Right lung (tissue), 10 donors: ENCODE measurements at places on chromosomes 5 and 9.

DNA sequence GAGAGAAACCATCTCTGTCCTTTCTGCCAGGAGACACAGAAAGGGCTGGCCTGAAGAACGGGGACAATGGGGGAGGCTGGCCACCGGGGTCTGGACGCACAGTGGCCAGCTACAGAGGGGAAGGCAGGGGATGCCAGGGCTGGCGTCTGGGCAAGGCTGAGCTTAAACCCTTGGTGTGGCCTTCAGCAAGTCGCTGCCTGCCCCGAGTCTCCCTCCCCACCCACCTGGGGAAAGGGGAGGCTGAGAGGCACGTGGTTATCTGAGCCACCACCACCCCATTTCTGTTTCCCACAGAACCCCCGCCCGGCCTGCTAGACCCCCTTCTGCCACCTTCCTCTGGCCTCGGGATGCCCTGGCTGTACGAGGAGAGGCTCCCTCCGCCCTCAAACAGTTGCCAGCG, 115.3 kb downstream of the VAV2 start:
- no peak for DNase-seq

DNA sequence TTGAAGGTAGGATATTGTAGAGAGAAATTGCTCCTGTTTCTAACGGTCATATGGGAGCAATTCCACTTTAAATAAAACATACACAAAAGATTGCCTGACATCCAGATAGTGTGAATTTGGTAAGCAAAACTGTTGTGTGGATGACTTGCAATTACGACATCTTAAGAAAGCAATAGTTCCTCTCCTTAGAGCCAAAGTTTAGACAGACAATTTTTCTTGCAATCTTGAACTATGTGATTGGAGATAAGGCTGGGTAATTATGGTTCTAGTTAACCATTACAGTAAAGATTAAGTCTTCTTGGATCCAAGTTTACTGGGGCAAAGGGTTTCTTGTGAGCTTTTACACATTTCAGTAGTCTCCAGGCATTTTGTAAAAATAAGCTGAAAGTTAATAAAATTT, 1080.6 kb upstream of the CDH6 start:
- no peak for DNase-seq

- no peak for DNase-seq
These were observed 122.8 kb upstream of the TBC1D2 start for GRCh38 chr9:98378206-98378780.

- no peak for DNase-seq
These were observed 5.0 kb downstream of the DMRT3 start for GRCh38 chr9:981491-981898.

DNA sequence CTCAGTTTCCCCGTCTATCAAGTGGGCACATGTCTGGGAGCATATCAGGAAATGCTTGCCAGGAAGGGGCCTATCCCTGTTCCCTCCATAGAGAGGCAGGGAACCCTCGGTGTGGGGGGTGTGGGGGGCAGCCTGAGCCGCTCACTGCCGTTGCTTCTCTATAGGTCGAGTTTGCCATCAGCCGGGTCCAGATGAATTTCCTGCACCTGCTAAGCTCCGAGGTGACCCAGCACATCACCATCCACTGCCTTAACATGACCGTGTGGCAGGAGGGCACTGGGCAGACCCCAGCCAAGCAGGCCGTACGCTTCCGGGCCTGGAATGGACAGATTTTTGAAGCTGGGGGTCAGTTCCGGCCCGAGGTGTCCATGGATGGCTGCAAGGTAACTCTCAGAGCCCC, 13.8 kb upstream of the ORM1 start:
- DNase-seq, result no peak

DNA sequence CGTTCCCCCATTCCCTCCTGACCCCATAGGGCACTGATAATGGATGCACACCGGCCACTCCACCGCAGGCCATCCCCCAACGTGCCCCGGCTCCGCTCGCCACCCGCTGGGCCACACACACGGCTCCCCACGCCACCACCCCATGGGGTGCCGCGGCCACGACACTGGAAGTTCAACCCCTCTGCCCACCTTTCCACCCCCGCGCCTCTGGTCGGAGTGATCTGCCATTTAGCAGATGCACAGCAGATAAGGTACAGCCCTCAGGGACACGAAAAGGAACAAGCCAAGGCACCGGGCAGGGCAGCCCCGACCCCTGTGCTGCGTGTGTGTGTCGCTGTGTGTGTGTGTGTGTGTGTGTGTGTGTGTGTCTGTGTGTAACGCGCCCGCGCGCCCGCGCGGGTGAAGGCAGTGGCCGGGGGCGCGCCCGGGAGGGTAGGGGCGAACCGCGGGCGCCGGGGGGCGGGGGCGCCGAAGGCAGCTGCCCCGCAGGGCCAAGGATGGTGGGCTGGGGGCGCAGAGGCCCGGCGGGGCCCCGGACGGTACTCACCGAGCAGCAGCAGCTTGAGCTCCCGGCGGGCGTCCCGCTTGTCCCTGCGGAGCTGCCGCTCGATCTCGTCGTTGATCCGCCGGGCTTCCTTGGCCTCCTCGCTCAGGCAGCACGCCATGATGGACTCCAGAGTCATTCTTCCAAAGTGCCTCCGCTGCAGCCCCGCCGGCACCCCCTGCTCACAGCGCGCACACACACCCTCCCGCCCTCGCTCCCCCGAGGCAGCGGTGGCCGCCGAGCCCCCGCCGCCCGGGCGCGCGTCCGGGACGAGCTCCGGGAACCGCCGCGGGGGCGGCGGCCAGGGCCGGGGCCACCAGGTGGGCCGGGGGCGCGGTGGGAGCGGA, 813 bp downstream of the GNAQ start:
- DNase-seq, result peak; percentile 62

GRCh38 chr5:5409151-5409810, 13.2 kb upstream of the ICE1 start:
- DNase-seq, result no peak

- DNase-seq, result peak; percentile 51
These were observed at the start of gene ANKRD33B for GRCh38 chr5:10563945-10564837. ANKRD33B (plus strand) TSS chr5:10564070; CDS start chr5:10564468, 398 bp downstream.
